ENCODE measurements at places on chromosomes 4 and X.

DNA sequence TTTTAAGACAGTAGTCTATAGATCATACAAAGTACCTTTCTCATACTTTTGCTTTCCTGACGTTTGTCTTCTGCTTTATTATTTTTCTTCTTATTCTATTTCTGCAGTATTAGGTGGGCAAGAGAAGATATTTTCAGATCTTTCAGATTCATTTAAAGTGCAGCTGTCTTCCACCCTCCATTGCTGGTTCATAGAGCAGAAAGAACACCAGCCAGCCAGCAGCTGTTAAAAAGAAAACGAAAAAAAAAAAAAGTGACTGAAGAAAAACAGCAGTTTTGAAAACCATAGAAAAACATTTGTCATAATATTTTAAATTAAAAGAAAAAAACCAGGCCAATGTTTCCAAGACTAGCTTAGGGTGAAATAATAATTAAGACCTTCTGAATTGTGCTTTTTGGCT, 42.9 kb downstream of the SMAD1 start:
- no peak for DNase-seq

DNA sequence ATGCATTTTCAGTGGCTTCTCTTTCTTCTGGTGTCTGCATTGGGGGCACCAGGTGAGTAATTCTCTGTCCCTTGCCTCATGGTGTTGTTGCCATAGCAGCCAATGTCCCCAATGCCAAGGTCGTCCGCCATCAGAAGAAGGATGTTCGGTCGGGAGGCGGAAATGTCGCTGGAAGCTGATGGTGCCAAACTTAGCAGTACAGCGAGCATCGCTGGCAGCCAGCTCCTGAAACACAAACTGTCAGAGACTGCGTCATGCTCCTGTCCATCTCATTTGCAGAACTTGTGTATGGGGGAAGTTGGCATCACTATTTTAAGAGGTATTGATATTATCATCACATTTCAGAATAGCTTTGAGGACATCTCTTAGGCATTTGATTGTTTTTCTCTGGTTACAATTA, 29.1 kb upstream of the ARSD start:
- DNase-seq = no peak

- no peak for DNase-seq
Measured at GRCh38 chrX:63785708-63786040, 660 bp upstream of the ARHGEF9 start.

- no peak for DNase-seq
Measured at GRCh38 chrX:17024886-17025285, 78.4 kb downstream of the REPS2 start.

GRCh38 chr4:128294464-128294863, 6.9 kb upstream of the PGRMC2 start:
- DNase-seq = no peak

DNA sequence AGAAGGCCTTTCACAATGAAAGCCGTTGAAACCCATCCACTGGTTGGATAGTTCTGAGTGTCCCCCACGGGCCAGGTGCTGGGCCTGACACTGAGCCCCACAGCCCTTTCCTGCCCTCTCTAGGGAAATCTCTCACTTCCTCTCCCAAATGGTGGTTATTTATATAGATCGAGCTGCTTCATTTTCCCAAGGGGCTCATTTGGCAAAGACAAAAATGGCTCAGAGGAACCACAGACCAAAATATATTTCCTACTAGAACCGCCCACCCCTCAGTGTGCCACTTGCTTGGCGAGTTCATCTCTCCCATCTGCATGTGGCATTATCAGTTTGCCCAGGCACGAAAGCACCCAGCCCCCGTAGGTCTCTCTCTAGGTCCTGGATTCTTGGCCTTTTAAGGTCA, 53.3 kb upstream of the STIM2 start:
- no peak for DNase-seq

DNA sequence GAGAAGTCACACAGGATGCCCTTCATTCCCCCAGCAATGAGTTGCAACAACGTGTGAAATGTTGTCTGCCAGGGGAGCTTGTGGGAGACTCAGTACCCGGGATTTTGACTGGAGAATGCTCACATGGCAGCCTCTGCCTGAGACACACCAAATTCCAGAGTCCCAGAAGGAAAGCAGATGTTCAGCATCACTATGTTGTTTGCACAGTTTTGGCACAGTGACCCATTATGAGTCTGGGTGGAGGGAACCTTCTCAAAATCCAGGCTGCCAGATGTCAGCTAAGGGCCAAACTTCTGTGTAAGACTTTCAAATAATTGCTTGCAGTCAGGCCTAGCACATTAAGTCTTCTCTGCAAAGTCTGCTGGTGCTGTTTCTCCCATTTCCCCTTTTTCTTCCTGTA, 1029.7 kb upstream of the TENM3 start:
- no peak for DNase-seq

GRCh38 chr4:112910109-112910736, 139.2 kb upstream of the ANK2 start:
- DNase-seq = no peak
